ENCODE measurements at places on chromosomes 3 and 15.

GRCh38 chr3:28867836-28868235 is 413.0 kb upstream of the RBMS3 start:
- no peak for DNase-seq

DNA sequence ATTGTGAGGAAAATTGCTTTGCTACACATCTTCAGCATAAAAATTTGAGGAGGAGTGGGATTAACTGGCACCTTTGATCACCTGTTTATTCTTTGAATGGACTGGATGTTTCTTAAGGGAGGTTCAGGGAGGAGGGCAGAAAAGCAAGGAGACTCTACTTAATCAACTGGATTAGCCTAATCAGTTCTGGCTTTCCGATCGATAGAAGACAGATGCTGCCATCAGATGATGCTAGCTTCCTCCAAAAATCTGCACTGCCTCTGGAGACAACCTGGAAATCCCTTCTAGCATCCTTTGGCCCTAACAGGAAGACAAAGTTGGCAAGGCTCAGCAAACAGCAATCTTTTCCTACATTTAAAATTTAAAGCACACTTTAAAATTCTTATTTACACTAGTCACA is 197.8 kb downstream of the EBLN2 start:
- no peak for DNase-seq

GRCh38 chr3:44066806-44067205 is 174.9 kb upstream of the TOPAZ1 start:
- no peak for DNase-seq

DNA sequence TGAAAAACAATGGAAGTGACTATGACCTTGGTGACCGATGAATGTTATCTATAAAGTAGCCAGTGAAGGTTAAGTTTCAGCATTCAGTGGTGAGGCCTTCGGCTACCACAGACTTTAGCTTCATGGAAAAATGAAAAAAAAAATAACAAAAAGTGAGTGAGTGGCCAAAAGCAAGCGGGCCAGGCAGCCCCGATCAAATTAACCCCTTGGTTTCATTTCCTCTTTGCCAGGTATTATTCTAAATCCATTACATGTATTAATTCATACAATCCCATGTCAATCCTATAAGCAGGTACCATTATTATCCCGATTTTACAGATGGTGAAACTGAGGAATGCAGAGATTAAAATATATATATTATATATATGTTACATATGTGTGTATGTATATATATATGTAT is 21.0 kb upstream of the CHCHD6 start:
- DNase-seq, result no peak

GRCh38 chr3:64073158-64073761 is 50.0 kb upstream of the PSMD6 start:
- DNase-seq, result no peak

DNA sequence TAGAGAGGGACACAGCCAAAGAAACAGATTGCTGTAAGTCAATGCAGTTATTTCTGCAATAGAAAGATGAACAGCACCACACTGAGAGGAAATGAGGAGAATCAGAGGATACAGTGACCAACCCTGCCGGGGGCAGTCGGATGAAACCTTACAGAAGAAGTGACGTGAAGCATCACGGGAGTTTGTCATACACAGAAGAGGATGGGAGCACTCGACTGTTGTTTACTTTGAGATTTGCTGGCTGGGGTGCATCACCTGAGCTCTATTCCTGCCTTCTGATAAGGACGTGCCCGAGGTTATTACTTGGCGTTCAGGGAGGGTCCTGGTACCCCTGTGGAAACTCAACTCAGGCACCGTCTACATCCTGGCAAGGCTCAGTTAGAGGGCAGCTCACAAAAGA is 45.4 kb downstream of the MAGEF1 start:
- no peak for DNase-seq

- no peak for DNase-seq
Measured at GRCh38 chr3:175885231-175885766, 1026.2 kb downstream of the NAALADL2 start.

DNA sequence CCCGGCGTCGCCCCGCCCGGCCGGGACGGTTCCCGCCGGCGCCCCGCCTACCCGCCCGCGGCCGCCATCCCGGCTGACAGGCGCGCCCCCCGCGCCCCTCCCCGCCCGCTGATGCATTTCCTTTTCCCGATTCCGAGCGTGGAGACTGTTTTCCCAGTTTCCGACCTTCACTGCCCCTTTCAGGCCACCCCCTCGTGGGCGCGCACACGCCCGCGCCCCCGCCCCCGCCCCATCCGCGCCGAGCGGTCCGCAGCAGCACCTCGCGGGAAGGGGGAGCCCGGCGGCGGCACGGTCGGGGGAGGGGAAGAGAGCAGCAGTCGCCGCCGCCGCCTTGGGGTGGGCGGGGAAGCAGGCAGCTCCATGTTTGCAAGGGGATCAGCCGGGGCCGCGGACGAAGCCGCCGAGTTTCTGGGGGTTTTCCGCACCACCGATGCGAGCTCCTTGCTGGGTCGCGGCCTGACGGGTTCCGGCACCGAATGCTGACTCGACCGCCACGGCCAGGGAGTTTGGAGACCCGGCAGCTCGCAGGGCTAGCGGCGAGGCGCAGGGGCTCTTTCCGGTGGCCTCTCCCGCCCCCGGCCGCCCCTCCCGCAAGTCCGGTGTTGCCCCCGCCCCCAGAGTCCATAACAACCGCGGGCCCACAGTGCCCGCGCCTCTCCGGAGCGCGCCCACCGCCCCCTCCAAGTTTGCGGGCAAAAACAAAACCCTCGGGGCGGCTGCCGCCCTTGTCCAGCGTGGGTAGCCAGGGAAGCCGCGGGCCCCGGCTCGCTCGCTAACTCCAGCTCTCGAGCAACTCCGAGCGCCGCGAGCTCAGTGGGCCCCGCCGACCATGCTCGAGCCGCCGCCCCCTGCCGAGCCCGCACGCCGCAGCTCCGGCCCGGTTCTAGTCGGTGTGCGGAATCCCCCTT is 3.2 kb upstream of the SIN3A start:
- DNase-seq, result peak; percentile 82

DNA sequence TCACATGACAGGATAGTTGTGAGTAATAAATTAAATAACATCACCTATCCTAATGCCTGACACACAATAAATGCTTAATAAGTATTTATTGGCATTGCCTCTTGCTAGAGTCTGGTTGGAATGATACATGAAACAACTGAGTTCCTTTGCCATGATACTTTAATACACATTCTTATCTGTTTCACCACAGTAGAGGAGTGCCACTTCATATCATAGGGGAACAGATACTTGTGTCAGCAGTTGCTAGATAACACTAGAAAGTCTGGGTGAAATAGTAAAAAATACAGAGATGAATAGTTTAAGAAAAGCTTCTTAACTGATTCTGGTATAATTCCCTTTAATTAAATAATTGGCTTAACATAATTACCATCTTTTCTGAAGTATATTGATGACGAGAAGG is 380.0 kb upstream of the GOLIM4 start:
- DNase-seq, result no peak

GRCh38 chr3:14377838-14378169 is 24.6 kb upstream of the SLC6A6 start:
- peak; percentile 35 for DNase-seq

DNA sequence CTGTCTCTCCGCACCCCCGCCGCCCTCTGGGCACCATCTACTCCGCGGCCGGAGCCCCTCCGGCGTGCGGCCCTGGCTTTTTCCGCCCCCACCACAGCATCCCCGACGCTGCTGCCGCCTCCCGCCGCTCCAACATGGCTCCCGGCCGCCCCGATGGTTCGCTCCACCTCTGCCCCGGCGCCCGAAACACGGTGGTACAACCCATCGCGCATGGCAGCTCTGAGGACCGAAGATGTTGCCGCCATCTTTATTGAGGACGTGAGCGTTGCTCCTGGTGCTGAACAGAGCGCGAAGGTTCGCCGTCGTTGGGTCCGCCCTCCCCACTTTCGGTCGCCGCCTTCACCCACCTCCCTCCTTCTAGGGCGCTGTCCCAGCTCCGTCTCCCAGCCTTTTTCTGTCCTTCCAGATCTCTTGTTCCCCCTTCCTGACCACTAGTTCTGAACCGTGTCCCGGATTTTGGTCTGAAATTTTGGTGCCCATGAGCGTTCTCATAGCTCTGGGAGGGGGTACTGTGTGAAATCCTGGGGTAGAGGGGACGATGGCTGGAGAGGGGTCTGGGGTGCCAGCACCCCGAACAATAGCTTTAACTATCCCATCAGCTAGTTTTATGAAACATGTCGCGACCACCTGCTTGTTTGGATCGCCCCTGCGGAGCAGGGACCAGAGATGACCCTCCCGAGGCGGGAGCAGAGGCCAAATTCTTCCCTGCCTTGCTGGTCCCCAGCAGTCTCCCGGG is at the start of gene CELSR3:
CELSR3 (minus strand) TSS at position 134 of the 736 bp plus-strand sequence. CDS start 252 bp downstream, outside the sequence.
- peak; percentile 80 for DNase-seq

DNA sequence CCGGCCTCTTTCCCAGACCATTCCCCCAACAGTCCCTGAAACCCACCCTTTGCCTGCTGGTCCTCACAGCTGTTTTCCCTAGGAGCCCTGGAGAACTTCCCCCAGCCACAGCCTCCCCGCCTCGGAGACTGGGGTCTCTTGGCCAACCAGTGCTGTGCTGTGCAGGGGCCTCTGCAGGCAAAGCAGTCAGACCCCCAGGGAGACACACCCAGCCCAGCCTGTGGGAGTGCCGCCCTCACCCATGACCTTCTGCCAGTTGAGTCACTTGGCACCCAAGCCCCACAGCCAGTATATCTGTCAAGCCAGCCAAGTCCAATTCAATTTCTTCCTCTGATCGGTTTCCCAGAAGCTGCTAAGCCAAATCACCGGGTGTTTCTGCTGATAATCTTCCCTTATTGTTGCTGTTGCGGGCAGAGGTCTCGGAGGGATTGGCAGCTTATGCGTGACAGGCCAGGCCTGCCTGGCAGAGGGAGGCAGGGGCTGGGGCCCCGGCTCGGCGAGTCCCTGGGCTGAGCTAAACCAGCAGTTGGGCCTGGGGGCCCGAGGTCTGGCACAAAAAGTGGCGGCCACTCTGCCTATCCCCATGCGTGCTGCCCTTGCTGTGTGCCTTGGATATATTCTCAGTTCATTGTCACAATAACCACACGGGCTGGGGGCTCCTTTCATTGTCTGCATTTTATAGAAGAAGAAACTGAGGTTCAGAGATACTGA is 65.6 kb upstream of the SLC6A1 start:
- no peak for DNase-seq

DNA sequence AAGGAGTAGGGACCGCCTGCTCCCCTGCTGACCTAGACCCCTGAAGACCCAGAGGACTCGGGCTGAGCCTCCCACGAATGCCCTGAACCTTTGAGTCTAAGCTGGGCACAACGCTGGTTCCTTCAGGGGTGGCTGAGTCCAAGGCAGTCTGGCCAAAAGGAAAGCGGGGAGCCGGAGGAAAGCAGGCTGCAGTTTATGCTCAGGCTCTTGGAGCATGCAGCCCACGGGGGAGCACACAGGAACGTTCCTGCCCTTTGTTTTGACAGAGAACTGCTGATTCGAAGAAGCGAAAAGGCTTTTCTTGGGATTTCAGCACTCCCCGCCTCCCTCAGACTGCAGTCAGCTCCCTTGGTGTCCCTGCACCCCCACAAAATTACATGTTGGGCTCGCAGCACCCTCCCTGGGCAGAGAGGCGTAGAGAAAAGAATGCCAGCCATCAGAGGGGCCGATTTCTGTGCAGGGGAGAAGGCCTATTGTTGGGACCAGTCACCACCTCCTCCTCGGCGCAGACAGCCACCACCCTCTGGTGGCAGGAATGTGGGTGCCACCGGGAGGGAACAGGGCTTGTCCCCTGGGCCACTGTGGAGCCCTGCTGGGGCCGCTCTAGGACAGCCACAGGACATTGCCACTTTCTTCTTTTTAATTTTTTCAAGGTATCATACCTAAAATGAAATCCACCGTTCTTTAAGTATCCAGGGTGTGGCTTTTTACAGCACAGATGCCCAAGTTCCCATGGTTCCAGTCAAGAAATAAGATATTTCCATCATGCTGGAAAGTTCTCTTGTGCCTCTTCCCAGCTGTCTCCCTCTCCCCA is 72.2 kb downstream of the SMAD6 start:
- DNase-seq, result peak; percentile 37

DNA sequence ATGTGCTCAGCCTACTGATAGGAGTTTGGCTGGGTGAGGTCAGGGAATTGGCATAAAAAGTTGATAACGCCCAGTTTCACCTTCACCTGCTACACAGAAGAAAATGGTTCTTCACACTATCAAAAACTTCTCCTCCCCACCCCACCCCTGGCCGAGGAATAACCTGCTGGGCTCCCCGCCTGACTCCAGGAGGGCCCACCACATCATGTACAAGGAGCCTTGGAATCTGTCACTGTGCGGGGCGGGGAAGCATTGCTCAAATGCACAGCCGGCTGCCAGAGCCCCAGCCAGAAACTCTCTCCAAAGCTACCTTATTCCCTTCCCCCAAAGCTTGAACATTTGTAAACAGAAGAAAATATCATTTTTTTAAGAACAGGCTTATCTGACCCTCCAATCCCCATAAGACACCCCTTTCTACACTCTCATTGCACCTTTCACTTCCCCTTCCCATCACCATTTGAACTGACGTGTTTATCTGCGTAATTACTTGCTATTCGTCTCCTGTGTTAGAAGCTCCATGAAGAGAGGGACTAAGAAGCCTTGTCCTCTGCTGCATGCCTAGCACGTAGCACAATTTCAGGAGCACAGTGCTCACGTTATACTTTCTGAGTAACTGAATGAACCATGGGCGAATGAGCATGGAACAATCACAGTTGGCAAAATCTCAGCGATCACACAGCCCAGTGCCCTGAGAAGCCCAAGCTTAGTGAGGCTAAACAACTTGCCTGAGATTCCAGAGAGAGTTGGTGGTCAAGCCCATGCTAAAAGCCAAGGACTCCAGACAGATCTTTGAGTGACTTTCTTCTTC is 82.9 kb downstream of the HES1 start:
- no peak for DNase-seq

DNA sequence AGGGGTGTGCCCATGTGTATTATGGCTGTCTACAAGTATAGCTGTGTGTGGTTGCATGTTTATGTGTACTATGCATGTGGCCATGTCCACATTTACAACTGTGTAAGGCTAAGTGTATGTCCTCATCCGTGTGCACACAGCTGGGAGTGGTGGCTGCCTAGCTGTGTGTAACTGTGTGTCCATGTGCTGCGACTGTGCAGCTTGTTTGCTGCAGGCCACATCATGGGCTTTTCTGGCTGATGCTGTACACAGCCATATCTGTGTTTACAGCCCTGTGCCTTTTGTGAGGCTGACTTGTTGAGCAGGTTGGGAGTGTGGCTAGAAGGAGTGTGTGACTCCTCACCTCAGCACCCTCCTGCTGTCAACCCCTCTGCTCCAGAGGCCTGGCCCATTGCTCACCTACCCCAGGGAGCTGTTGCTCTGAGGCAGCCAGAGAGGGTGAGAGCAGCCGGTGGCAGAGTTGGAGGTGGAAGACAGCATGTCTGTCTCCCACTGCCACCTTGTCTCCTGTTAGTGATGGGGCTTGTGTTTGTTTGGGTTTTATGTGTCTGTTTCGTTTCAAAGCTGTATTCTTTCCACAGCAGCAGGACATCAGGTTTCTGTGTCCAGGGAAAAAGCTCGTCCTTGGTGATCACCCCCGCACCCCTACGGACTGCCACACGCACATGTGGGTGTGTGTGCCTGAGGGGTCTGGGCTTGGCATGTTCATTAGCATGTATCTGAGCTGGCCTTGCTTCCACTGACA is 1.4 kb upstream of the GRM2 start:
- no peak for DNase-seq
